ENCODE measurements at places on chromosomes 7 and 10.

GRCh38 chr7:134741907-134742635, 37.4 kb upstream of the CALD1 start:
- DNase-seq: no peak

DNA sequence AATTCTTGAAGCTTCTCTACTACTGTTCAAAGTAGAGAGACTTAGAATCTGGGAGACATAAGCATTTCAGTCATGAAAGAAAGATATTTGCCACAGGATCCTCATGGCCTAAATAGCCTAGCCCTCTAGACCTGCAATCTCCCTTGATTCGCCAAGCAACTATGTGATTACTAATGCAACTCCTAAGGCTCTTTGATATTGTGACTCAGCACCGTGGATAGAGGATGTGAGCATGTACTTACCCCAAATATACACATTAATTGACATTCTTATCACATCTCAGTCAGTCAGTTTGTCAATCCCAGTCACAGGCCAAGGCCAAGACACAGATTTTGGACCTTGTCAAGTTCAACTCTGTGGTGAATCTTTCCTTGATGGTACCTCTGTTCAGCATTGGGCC, 42.6 kb downstream of the GPR37 start:
- DNase-seq: no peak

GRCh38 chr10:67257018-67257417, 331.2 kb downstream of the LRRTM3 start:
- DNase-seq: no peak

- DNase-seq: no peak
Observed at GRCh38 chr7:134649226-134649775, 2.6 kb downstream of the BPGM start.

DNA sequence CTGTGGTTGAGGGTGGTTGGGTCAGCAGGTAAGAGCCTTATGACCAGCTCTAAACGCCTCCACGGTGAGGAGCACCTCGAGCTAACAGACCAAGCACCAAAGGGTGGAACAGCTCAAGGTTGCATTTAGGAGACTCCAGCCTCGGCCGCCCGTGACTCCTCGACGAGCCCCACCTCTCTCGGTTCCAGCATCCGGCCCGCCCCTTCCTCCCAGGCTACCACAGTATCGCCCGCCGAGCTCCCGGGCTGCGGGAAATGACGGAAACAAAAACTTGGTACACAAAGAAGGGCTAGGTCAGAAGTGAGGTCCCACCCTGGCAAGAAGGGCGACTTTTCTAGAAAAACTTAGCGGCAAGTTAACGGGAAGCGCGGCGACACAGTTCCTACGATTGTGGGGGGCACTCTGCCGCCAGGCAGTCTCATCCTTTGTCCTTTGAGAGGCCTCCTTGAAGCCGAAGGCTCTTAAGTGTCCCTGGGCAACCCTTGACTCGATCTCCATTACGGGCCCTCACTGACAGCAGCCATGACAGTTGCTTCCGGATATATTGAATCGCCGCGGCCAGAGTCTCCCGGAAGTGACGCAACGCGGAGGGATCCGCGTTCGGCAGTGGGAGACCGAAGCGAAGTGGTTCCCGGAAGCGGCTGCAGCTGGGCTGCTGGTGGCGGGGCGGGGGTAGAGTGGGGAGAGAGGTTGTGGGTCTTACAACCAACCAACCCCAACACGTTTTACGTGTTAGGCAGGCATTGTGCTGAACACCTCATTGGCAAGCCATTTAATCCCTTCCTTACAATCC, 40.2 kb upstream of the ZNF518A start:
- peak; percentile 84 for DNase-seq

- peak; percentile 55 for DNase-seq
Observed at GRCh38 chr7:816751-817671, 15.3 kb upstream of the SUN1 start.

DNA sequence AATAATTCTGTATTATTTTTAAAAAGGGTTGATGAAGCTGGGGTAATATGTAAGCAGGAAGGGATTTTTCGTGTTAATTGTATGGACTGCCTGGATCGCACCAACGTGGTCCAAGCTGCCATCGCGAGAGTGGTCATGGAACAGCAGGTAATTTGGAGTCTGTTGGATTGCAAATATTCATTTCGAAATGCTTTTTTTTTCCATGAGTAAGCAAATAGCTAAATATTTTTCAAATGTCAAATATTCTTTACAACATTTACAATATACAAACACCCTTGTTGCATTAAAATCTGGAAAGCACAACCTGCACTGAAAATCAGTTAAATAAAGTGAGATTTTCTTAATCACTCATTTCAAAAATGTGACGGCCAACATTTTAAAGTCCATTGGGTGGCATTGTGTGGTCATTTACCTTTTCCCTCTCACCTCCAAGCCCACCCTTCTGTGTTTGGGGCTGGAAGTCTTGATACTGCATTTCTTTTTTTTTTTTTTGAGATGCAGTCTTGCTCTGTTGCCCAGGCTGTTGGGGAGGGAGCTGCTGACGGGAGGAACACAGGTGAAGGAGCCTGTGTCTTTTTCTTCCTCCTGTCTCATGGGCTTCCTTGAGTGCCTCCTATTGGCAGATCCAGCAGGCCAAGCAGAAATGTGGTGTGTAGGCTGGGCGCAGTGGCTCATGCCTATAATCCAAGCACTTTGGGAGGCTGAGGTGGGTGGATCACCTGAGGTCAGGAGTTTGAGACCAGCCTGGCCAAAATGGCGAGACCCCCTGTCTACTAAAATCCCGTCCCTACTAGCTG, 66.1 kb downstream of the MCMBP start:
- DNase-seq: no peak

GRCh38 chr10:71973777-71974488, 9.7 kb downstream of the CHST3 start:
- DNase-seq: no peak

DNA sequence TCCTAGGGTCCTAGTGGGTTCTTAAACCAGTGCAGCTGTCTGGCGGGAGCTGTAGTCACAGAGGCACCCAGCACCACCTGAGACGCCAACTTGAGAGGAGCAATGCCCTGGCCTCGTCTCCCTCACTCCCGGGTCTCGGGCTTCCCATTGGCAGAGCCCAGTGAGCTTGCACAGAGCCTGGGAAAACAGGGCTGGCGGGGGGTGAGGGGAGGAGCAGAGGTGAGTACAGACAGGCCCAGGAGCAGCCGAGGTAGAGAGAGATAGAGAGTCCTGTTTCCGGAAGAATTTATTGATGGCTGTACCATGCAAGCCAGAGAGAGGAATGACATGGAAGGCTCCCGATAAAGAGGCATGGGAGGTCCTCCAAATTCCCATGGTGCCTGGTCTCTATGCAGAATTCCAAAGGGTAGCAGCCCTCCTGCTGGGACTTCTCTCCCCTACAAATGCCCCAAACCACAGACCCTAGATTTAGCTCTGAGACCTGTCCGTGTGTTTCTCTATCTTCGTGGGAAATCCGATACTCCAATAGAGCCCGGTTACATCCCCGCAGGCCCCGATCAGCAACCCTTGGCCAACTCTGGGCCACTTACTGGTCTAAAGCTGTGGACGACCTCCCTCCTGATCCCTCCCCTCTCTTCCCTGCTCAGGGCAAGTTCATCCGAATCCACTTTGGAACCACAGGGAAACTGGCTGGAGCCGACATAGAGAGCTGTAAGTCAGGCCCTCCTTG, 20.3 kb upstream of the MYH16 start:
- no peak for DNase-seq

- DNase-seq: no peak
Observed at GRCh38 chr10:116593139-116593740, 2.5 kb downstream of the PNLIPRP1 start.

DNA sequence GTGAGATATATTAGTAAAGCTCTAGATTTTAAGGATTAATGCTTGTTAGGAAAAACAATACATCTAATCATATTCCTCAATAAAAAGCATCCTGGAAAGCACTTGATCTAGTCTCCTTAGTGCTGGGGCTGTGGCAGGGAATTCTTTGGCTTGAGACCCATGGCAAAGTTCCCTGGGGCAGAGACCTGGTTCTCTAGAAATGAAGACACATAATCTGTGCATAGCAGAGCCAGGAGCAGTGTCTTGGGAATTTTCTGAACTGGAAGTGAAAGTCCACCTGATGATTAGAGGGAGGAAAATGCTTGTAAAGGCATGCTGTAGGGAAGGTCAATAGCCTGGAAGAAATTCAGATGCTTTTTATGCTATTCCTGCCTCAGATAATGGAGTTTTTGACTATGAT, 247.4 kb downstream of the CDK14 start:
- no peak for DNase-seq

- no peak for DNase-seq
Observed at GRCh38 chr7:138304071-138304320, 156.1 kb upstream of the TRIM24 start.

DNA sequence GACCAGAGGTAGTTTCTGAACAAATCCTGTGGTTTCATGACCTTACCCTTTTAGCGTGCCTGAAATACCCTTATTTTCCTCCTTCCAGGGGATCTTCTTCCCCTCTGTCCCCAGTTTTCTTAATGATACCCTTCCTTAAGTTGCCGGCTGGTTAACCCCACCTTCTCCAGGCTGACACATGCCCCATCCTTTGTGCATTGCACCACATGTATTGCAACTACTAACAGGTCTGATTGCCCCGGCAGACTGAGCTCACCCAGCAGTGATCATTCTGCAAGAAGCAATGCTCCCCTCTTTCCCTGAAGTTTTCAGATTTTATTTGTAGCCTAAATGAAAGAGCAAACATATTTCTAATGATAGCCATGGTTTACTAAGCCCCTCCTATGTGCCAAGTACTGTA, 108.2 kb downstream of the HIP1 start:
- DNase-seq: no peak

- no peak for DNase-seq
Observed at GRCh38 chr10:78394047-78394446, 360.4 kb downstream of the RPS24 start.

DNA sequence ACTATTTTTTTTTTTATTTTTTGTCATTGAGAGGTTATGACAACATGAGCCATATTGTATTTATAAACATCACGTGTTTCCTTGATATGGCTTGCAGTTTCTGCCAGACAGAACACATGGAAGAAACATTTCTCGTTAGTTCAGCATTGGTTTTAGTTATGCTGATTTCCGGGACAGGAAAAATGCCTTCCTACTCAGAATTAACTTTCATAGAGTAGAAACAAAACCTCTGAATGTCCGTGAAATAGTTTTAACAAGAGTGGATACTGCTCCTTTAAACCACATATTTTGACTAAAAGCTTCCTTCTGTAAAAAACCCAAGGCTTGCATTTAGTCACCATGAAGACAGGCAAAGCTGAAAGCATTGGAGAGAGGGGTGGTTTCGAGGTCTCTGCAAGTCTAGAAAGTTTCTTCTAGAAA, 240.4 kb downstream of the KIAA1217 start:
- no peak for DNase-seq

Measured in stimulated activated CD8-positive, alpha-beta memory T cell treated with anti-CD3 and anti-CD28 coated beads, Interleukin-15, amount 100 ng/mL, for 48 hours (primary cell).